ENCODE measurements at places on chromosomes 12 and 14. TPM values are rescaled to one million over a fixed set of nuclear protein-coding genes. Genes with fewer than 3 reads are reported as not detected.

DNA sequence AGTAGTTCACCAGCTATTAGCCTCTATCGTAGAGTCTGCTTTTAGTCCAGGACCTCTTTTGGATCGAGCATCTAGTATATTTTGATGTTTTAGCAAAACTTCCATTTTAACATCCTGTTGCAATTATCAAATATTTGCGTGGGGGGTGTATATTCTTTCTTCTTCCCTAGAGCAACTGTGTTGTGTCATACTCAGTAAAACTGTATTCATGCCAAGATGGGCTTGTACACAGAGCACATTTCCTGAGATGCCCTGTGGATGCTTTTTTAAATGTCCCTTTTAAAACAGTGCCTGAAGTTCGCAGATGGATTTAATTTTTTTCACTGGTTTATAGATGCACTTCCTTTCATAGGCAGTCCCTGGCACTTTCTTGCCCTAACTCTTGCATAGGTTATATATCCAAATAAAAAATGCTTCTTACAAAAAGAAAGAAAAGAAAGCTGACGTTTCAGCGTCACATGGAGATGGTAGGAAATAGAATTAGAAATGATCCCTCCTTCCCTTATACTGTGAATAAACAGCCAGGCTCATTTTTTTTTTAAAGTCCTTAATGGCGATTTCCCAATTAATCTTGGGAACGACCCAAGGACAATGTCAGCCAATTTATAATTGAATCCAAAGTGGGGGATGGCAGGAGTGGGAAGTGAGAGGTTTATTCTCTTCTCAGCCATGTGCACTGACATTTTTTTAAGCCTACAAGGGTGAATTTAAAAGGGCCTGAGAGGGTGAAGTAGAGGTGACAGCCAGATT lies 247.0 kb downstream of the SLC41A2 start:
- no peak for DNase-seq

GPR84 gene
- not detected for polyA plus RNA-seq

AMDHD1 gene
- 1.0 TPM for polyA plus RNA-seq

DNA sequence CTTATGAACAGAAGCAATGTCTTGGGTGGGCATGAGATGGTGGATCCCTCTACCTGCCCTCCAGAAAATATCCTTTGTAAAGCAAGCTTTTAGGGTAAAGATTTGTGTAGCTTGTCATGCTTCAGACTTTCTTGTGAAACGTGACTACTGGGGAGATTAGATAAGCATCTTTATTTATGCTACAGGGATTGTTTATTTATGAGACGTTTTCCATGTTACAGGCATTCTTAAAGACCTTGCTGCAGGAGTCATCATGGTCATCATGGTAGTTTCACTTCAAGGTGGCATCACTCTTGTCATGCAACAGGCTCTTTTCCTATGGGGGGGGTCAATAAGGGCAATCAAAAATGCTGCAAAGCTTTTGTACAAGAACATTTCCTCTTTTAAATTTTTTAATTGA lies 8.2 kb upstream of the MIS18BP1 start:
- DNase-seq: no peak
